Muscle of back (tissue), 13 donors: ENCODE measurements at places on chromosomes 2 and 18.

DNA sequence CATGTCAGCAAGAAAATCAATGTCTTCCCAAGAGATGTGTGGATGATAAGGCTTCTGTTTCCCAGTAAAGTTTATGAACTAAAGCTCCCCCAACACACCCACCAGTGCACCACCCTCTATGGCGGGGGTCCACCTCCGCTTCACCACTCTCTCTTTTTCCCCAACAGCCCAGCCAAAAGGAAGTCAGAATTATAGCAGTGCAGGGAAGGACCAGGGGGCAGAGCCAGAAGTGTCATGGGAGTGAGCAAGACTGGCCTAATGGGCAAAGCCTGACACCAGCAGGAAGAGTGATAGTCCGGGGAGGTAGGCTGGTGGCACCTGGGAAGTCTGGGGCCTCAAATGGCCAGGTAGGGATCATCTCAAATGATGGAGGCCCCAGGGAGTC, 167.7 kb downstream of the ZFP36L2 start:
- peak; percentile 57 for DNase-seq

DNA sequence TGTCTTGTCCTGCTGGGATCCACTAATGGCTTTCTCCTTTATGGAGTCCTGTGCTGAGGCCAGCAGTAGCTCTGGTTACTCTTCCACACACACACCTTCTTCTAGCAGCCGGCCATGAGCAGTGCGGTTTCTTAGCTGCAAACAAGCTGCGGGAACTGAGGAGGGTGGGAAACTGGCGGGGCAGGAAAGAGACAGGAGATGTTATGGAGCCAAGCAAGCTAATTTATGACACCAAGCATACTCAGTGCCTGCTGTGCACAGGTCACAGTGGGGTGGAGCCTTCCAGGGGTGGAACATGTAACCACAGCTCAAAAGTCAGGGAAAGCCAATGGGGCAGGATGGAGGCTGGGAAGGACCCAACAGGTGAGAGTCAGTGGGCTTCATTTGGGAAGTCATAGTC, 180.8 kb downstream of the FAM210A start:
- DNase-seq = no peak

- DNase-seq = no peak
These were observed 1.0 kb downstream of the CYP26B1 start for GRCh38 chr2:72146347-72147302.

GRCh38 chr2:216134958-216135541, 25.9 kb downstream of the XRCC5 start:
- no peak for DNase-seq

DNA sequence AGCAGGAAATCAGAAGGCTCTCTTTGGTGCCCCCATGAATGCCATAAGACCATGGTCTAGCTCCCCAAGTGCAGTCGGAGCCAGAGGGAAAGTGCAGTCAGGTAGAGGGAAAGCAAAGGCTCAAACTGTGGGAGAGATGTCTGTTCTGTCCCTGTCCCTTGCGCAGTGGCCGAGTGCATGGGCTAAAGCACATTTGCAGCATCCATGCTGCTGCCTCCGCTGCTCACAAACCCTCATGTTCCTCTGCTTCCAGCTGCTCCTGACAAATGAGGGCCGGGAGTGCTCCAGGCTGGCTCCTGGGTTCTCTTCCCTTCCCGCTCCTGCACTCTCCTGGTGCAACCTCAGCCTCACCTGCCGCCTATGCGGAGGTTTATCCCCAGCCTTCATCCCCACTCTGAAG, 34.2 kb downstream of the SCTR start:
- DNase-seq = no peak

GRCh38 chr2:59440491-59440890, 1113.0 kb downstream of the BCL11A start:
- no peak for DNase-seq

GRCh38 chr2:206851521-206851920, 86.1 kb downstream of the FASTKD2 start:
- no peak for DNase-seq

DNA sequence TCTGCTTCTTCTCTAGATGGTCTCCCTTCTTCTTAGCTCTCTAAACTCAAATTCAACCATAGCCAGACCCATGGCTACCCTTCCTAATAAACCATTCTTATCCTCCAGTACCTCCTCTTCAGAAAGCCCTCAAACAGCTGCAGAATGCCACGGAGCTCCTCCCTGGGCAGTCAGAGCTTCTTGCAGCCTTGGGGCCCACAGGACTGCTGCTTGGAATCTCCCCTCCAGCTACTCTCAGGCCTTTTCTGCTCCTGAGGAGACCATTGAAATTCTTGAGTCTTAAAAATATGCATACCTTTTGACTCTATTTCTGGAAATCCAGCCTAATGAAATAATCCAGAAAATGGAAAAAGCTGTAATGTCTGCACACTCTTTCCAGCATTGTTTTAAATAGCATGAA, 30.7 kb downstream of the EFR3B start:
- DNase-seq = no peak

GRCh38 chr2:60567919-60568768, 14.7 kb upstream of the BCL11A start:
- no peak for DNase-seq

- no peak for DNase-seq
These were observed 56.6 kb downstream of the EIPR1 start for GRCh38 chr2:3320910-3321605.

DNA sequence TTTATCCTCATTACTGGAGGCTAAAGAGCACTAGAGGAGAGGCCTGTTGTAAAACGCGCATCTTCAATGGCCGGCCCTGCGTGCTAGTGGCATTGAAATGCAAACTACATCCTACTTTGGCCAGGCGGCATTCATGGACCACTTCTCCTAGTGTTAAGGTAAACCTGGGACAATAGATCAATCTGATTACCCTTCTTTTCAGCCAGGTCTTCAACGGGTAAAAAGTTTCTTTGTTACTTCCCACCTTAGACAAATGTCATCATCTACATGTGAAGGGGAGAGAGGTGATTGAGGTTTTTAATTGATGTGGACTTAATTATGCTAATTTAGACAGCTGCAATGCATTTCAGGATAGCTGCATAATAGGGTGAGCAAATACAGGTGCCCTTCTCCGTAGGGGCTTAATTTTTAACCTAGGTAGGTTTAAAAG, 628.0 kb downstream of the ZEB2 start:
- DNase-seq = no peak

- DNase-seq = no peak
These were observed 429.7 kb upstream of the HS6ST1 start for GRCh38 chr2:128748336-128748735.

- no peak for DNase-seq
These were observed 205.0 kb upstream of the ARL4C start for GRCh38 chr2:234701841-234702240.

GRCh38 chr18:25350489-25351251, 1.3 kb downstream of the ZNF521 start:
- DNase-seq = peak; percentile 95

DNA sequence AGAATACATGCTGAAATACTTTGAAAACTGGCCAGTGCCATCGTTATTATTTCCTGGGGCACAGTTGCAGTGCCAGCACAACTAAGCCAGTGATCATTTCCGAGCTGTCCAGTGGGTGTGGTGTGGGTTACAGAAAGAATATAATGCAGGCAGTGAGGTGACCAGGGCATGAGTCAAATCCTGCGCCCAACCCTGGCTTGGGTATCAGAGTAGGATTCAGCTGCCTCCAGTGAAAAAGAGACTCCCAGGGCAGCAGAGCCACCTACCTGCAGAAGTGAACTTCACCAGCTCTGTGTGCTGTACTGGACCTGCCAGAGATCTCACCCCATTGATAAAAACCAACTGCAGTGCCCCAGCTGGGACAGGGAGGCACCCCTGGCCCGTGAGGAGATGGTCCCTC, 18.0 kb downstream of the SLC9A2 start:
- no peak for DNase-seq

DNA sequence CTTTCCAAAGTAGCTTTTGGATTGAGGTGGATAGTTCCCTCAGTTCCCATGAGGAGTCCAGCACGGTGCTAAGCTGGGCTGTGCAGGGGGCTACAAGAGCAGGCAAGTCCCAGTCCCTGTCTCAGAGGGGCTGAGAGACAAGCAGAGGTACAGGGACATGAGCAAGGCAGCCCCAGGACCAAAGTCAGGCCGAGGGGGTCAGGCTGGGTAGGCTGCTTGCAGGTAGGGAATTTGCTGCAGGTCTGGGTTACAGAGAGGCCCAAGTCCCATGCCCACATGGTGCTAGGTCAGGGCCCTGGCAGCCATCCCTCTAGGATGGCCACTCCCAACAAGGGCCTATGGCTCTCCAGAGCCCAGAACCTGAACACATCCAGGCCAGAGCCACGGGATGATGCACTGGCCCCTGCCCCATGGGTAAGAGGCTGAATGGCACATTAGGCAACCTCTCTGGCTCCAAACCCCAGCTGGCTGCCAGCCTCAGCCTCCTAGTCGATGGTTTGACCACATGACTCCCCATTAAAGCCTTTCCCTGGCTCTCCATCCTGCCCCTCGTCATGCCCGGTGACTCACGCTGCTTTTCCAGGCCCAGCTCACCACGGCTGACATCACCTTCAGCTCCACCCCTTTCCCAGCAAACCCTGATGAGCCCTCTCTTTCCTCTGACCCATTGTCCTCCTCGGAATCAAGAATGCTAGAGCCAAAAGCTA, 83.7 kb downstream of the SDC1 start:
- peak; percentile 21 for DNase-seq

- no peak for DNase-seq
These were observed 38.3 kb upstream of the ITGB6 start for GRCh38 chr2:160238392-160238791.

GRCh38 chr2:203685081-203685621, 21.3 kb upstream of the CD28 start:
- peak; percentile 53 for DNase-seq

DNA sequence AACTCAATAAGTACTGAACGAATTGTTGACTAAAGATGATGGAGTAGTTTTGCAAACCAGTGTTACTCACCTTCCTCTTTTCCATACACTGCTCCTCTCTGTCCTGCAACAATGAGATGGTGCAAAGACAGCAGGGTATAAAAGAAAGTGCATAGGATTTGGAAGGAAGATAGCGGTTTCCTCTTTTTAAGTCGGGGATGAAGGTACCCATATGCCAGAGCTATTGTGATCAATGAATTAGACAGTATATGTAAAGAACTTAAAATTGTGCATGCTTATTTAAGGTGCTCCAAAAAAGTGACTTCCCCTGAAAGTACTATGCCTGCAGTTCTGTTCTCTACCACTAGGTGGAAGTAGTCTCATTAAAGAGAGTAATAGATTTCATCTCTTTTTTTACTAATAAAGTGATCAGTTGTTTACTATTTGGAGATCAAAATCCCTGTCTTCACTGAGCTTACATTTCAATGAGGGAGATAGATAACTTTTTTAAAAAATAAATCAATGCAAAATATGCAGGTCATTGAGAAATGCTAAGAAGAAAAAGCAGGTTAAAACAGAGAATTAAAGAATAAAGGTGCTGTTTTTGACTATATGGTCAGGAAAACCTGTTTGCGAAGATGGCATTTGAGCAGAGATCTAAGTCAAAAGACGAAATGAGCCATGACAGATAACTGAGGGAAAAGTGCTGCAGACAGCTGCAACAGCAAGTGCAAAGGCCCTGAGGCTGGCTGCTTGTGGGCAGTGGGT, 339.7 kb upstream of the SLC14A2 start:
- no peak for DNase-seq

DNA sequence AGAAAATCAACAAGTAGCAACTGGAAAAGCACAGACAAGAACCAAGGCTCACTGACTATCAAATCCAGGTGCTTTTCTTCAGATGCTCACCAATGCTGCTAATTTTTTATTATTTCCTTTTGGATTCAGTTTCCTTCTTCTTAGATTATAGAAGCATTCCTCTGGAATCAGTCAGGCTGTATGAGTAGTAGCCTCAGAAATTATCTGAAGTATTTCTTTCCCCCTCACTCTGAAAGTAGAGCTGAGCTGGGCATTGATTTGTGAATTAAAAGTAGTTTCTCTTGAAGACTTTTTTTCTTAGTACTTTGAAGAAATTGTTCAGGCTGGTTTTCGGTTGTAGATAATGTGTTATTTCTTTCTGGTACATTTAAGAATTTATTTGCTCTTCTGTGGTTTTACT, 273.7 kb downstream of the NOL4 start:
- peak; percentile 10 for DNase-seq

GRCh38 chr18:44805176-44805575, 124.5 kb downstream of the SETBP1 start:
- DNase-seq = no peak

GRCh38 chr18:45871431-45872084, 46.1 kb downstream of the SIGLEC15 start:
- no peak for DNase-seq

GRCh38 chr2:188475945-188476344, 184.3 kb downstream of the GULP1 start:
- no peak for DNase-seq
